ENCODE measurements at places on chromosomes 5 and 9.

DNA sequence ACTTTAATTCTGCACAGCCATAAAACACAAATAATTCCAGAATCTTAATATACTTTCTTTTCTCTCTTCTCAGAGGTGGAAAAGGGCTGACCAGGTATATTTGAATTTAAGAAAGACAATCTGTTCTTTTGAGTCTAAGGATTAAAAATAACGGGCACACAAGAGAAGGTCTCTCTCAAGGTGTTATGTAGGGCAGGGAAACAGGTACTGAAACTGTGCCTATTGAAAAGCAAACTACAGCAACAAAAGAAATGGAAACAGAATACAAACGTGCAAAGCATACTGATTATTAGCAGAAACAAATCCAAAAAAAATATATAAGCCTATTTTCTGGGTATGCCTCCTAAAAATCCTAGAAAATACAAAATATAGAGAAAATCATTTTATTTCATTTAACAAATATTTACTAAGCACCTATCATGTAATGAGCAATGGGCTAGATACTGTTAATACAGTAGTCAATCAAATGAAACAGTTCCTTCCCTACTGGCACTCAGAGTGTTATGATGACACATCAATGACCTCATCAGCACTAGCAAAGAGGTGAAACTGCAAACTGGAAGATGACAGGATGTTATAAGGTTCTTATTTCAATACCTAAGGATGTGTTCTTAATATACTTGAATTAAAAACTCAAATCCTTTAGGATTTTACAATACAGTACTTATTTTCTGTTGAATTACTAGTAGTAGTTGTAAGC, 87.7 kb downstream of the AUH start:
- no peak for DNase-seq

DNA sequence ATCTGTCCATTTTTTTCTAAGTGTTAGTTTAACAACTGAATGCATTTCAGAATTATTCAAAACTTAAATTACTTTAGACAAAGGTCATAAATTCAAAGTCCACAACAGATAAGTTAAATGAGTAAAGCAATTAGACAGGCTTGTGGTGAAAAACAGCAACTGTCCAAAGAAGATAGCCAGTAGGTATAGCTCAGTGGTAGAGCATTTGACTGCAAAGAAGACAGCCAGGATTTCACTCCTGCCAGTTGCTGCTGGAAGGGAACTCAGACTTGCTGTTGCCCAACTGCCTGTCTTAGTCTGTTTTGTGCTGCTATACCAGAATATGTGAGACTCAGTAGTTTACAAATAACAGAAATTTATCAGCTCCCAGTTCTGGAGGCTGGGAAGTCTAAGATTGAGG, 10.0 kb downstream of the FANCC start:
- no peak for DNase-seq

DNA sequence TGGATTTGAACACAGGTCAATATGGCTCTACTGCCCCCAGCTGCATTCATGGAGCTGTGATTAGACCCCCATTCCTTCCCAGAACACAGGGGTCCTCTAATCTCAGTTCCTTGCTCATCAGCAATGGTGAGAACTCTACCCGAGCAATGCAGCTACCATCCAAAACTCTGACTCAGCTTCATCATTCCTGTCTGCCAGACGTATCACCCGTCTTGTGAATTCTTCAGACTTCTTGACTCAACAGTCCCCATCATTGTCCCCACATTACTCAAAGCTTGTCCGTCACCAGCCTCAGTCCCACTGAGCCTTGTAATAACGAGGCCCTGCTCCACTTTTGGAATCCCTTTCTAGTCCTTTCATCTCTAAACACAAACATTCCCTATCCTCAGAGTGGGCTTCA, 36.3 kb upstream of the STX17 start:
- no peak for DNase-seq

DNA sequence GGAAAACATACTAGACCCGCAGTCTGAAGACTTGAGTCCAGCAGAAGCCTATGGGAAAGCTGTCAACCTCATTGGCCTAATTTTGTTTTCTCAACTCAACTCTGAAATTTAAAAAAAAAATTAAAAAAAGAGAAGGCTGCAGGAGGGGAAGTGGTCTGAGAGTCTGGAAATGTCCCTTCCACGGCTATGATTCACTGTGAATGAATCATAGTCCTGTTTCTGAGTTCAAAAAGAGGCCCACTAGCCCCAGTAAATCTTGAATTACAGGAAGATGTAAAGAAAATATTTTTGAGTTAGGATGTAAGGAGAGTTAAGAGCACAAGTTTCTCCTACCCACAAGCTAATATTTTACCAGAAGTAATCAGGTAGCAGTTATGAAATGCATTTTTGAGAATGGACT, 565.5 kb upstream of the DMAC1 start:
- DNase-seq: no peak

GRCh38 chr9:98271479-98271878, 16.0 kb upstream of the TBC1D2 start:
- no peak for DNase-seq

DNA sequence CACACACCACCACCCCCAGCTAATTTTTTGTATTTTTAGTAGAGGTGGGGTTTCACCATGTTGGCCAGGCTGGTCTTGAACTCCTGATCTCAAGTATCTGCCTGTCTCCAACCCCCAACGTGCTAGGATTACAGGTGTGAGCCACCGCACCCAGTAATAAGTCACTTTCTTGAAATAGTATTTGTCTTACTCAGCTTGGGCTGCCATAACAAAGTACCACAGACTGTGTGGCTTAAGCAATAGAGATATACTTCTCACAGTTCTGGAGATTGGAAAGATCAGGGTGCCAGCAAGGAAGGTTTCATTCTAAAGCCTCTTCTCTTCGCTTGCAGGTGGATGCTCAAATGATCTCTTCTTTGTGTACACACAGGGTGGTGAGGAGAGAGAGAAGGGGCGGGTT, 99.8 kb downstream of the ARRDC3 start:
- no peak for DNase-seq

DNA sequence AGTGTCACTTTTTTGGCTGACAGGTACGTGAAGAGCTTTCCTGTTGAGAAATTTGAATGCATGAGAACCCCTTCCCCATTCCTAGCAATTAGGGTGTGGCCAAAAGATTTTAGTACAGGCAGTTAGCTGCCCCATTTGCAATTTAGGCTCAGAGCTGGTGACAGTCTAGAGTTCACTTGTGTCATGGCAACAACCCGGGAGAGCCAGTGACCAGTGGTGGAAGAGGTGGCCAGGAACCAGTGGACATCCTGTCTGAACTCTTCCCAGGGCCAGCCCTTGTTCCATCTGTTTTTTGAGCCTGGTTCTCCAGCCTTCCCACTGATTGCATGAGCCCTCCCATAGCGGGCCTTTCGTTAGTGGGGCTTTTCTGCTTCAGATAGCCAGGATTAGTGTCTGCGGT, 2.5 kb upstream of the NEUROG1 start:
- DNase-seq: no peak

GRCh38 chr5:59174248-59174844, 591.5 kb downstream of the RAB3C start:
- DNase-seq: peak; percentile 74

- DNase-seq: no peak
Measured at GRCh38 chr5:78328585-78329173, 31.7 kb upstream of the SCAMP1 start.

DNA sequence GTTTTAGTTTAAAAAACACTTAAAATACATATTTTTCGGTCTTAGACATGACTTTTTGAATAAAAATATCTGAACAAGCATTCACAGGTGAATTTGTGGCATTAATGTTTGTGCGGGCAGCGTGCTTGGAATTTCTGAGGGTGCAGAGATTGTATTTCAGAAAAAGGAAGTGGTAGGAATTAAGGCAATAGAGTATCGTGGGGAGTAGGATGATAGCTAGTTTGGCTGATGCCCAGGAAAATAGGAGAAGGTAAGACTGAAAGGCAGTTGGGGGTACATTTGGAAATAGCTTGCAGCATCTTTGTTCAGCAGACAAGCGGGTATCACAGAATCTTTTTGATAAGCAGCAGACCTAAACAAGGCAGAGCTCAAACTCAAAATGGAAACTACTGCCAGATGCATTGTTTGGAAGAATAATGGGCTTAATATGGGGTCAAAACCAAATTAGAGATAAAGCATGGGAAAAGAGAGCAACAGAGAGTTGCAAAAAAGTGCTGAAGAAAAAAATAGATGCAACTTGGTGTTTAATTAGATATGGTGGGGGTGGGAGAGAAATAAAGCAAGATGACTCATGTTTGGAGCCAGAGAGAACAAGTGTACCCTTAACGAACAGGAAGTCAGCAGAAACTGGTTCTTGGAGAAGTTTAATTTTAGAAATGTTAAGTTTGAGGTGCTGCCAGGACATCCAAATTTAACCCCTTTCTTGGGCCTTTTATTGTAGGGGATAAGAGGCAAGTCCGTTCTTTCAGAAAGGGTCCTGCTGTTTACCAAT, 85.7 kb upstream of the ARRDC3 start:
- peak; percentile 35 for DNase-seq

DNA sequence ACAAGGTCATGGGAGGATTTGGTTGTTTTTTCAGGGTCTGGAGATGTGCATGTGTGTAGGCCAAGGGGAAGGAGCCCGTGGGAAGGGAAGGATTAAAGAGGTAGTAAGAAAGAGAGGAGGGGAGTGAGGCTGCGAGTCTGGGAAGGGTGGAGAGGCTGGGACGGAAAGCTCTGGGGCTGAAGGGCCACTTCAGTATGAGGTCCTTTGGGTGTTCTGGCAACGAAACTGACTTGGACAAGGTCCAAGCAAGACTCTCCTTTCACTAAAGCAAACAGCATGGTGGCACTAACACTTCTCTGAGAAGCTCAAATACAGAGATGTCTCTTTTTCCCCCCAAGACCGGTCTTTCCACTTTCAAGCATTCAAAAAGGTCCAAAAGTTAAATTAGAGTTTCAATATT, 394.5 kb downstream of the ARHGEF28 start:
- no peak for DNase-seq

- DNase-seq: no peak
Measured at GRCh38 chr5:1718669-1719068, 81.0 kb downstream of the MRPL36 start.

- DNase-seq: no peak
Measured at GRCh38 chr5:144189800-144190429, 19.2 kb downstream of the KCTD16 start.

GRCh38 chr5:11385251-11385900, 518.9 kb downstream of the CTNND2 start:
- DNase-seq: no peak

- no peak for DNase-seq
Measured at GRCh38 chr5:55387865-55388264, 80.1 kb downstream of the MTREX start.

DNA sequence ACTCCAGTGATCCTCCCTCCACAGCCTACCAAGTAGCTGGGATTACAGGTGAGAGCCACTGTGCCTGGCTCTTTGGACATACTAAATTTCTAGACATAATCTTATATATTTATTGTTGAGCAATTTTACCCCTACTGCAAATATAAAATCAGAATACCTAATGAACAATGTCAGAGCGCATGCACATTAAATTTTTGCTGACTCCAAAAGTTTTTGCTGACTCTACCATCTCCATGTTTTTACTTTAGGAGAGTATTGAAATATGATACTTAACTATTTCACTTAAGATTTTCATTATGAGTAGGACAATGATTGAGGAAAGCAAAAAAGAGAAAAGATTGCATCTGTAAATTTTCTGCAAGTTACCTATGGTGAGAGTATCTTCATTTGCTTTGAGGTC, 402.3 kb downstream of the LRRC70 start:
- DNase-seq: no peak

- DNase-seq: peak; percentile 3
Measured at GRCh38 chr5:97628807-97629206, 445.8 kb upstream of the RIOK2 start.

GRCh38 chr5:130514984-130515690, 610.9 kb downstream of the CHSY3 start:
- no peak for DNase-seq

GRCh38 chr5:123438902-123439301, 15.7 kb upstream of the CEP120 start:
- no peak for DNase-seq

DNA sequence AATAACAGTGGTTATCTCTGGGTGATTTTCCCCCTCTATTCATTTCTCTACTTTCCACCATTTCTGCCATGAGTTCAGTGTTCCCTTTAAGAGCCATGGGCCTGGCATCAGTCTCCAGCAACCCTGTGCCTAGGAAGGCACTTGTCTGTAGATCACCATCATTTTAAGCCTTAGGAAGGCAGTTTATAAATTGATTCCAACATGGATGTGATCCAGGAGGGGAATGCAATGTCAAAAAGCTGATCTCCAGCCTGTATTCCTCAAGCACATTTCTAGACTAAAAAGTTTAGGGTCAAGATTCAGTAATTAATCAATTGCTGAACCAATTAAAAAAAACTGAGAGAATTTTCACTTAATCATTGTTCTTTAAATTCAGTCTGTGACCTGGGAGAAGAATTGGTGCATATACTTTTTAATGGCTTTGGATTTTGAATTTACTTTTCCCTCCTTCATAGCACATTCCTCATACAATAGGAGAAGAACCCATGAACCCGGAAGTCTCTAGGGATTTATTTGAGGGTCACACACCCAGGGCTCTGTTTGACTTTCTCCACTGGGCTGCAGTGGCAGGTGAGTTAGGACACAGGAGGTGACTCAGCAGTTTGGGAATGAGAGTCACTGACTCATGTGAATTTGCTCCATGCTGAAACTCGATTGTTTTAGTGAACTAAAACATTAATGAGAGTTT, 6.1 kb upstream of the ERMP1 start:
- DNase-seq: no peak

GRCh38 chr9:115938479-115938878, 215.1 kb upstream of the PAPPA start:
- DNase-seq: no peak

DNA sequence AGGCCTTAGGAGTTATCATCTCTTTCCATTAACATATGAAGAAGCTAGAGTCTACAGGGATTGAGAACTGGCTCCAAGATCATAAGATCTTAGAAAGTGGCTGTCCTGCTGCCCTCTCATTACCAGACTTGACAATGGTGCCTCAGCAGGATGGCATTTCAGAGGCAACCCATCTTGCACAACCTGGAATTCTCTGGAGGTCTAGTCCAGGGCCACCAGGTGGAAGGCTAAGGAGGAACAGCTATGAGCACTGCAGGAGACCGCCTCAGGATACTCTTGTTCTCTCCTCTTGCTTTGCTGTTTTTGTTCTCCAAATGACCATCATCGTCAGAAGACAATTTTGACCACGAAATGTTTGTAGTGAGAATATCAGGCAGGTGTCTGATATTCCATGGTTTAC, 322.6 kb downstream of the FBXL17 start:
- no peak for DNase-seq

DNA sequence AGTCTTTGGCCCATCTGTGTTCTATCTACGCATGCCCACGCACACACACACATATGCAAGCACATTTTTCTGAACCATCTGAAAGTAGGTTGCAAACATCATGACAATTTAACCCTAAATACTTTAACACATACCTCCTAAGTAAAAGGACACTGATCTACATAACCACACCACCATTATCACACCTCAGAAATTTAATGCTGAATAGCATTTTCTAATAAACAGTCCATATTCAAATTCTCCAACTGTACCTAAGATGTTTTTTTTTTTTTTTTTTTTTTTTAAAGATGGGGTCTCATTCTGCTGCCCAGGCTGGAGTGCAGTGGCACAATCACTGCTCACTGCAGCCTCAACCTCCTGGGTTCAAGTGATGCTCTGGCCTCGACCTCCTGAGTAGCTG, 35.5 kb downstream of the DDX31 start:
- no peak for DNase-seq

Data from Ammon's horn (tissue), 1 donor.